ENCODE measurements at places on chromosomes 5 and 9.

GRCh38 chr5:143488381-143488780 is 84.9 kb upstream of the NR3C1 start:
- DNase-seq = no peak

GRCh38 chr9:111451570-111451969 is 32.6 kb downstream of the ECPAS start:
- no peak for DNase-seq

DNA sequence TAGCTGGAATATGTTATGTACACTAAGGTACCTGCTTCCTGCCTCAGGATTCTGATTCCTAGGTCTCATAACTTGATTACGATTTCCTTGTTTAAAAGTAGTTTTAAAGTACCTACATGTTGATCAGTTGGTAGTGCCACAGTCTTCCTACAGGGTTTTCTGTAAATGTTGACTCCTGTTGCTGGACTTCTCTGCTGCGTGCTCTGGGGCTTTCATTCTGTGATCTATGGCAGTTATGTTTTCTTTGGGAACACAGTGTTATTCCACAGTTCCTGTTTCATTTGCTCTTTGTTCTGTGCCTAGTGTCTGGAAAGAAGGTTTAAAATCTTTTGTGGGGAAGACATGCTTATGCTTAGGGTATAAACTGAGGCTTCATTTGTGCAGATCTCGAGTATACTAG is 343.5 kb downstream of the PLK2 start:
- no peak for DNase-seq

DNA sequence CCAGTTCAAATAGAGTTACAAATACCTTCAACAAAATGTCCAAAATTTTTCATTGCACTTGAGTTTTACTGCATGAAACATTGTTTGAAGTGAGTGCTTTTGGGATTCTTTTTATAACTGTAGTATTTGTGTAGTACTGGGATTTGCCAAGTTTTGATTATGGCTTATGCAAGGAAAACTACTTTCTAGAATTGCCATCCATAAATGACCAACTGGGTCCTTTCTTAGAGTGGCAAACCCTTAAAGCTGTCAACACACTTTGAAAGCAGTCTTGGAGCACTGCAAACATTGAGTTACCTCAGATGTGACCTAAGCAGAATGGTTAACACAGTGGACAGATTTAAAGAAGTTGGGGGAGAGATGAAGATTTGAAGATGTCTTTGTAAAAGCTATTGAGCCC is 379.6 kb upstream of the ZNF608 start:
- DNase-seq = no peak

DNA sequence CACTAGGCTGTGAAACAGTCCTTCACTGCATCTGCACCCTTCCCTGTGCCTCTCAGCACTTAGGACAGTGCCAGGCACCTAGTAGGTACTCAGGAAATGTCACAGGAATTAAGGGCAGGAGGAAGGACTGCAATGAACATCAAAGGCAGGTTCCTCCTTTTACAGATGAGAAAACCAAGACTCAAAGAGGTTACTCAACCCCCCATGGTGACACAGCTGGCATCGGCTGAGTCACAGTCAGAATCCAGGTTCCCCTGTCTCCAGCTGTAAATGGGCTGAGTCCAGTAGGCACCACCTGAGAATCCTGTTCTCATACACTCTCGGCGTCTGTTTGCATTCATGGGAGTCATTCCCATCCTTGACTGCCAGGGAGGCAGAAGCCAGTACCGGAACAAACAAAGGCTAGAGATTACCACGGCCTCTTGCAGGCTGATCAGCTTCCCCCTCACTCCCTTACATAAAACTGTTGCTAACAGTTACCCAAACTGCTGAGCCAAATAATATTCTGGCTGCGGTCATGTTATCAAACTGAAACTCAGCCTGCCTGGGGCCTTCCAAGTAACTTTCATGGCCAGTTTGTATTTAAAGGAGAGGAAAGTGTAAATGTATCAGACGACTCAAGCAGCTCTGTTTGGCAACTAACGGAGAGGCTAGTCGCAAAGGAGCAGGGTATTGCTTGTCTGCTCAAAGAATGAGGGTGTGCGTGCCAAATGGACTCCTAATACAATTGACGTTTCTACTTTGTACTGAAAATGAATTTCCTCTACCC is 201.7 kb downstream of the PAPPA start:
- peak; percentile 42 for DNase-seq

GRCh38 chr5:10145923-10146401 is 103.7 kb downstream of the ATPSCKMT start:
- DNase-seq = peak; percentile 22

GRCh38 chr5:92492908-92493307 is 1088.1 kb downstream of the NR2F1-AS1 start:
- DNase-seq = no peak

- no peak for DNase-seq
Measured at GRCh38 chr9:89774858-89775370, 170.1 kb downstream of the GADD45G start.

GRCh38 chr5:179542170-179542569 is 8.2 kb upstream of the RUFY1 start:
- no peak for DNase-seq

DNA sequence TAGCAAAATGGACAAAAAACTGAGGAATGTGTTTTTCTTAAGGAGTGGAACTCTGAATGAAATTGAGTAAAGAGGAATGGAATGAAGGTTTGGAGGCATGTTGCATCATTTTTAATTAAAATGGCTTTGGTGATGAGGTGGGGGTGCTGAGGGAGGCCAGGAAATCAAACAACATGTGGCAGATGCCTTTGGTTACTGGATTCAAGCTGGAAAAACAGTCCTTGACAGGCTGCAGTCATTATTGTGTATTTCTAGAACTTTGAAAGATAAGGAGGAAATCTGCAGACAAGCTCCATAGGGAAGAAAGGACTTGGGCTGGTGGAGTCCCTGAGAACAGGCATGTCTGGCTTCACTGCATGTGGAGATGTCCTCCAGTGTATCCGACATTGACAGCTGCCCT is 203.5 kb upstream of the HAPLN1 start:
- no peak for DNase-seq

GRCh38 chr9:134698587-134699342 is 57.2 kb downstream of the COL5A1 start:
- no peak for DNase-seq

GRCh38 chr5:88854769-88855168 is 28.2 kb downstream of the MEF2C start:
- no peak for DNase-seq

DNA sequence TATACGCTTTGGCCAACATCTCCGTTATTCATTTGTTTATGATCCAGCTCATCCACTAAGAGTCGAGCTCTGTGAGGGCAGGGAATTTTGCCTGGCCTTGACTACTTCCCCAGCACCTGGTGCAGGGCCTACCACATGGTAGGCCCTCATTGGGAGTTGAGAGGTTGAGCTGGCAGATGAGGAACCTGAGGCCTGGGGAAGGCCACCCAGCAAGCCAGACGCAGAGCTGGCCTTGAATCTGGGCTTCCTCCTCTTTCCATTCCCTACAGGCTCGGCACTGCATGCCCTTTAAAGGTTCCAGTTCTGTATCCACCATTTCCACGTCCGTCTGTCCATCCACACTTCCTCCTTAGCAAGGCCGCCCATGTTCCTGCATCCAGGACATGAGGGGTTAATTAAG is 24.2 kb downstream of the KCNMB1 start:
- no peak for DNase-seq

DNA sequence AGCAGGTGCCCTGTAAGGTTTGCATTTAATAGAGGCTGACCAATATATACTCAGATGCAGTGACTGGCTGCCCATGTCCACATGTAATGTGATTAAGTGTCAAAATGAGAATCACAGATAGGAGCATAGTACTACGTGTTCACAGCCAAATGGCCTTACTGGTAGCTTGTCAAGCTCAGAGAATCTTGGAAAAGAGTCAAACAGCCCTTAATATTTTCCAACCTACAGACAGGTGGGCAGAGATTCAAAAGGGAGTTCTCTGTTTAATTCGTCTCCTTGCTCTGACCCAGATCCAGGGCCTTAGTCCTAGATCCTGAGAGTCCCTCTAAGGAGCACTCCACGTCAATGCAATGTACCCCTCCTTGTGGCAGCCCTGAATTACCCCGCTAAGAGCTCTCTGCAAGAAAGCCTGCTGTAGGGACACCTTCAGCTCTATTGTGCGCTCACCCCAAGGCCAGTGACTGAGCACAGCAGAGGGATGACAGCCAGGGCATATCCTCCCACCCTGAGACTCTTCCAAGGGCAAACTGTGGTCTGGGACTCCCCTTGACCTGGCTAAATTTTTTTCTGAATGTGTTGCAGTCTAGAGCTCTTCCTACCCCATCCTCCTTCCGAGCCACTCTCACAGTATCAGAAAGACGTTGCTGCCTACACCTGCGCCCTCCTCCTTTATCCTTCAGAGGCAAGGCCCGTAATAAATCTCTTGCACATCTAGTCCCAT is 159.2 kb downstream of the SNCAIP start:
- DNase-seq = no peak

DNA sequence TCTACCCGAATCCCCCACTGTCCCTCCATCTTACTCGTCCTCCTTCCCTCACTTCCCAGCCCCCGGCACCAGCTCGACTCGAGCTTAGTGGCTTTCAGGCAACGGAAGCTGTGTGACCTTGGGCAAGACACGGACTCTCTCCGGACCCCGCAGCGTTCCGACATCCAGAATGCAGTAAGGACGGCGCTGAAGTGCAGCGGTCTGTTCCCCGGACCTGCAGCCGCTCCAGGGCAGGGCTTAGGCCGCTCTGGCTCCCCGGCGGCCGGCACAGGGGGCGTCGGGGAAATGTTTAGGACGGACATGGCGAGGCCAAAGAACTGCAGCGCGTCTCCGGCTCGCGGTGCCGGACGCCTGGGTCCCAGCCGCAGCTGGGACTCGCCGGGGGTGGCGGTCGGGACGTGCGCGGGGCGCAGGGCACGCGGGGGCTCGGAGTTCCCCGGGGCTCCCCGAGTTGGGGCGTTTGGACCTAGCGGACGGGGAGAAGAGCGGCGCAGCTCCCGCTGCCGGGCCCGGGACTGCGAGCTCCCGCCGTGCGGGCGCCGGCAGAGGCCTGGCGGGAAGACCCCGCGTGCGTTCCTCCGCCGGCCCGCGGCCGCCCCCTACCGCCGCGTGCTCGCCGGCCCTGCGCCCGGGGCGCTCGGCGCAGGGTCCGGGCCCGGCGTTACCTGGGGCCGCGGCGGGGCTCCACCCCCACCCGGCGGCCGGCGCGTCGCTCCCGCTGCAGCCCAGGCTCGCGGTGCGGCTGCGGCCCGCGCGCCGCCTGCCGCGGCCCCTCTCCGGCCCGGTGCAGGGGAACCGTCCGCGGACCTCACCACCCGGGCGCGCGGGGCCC is 5.6 kb upstream of the RNF44 start:
- DNase-seq = no peak

DNA sequence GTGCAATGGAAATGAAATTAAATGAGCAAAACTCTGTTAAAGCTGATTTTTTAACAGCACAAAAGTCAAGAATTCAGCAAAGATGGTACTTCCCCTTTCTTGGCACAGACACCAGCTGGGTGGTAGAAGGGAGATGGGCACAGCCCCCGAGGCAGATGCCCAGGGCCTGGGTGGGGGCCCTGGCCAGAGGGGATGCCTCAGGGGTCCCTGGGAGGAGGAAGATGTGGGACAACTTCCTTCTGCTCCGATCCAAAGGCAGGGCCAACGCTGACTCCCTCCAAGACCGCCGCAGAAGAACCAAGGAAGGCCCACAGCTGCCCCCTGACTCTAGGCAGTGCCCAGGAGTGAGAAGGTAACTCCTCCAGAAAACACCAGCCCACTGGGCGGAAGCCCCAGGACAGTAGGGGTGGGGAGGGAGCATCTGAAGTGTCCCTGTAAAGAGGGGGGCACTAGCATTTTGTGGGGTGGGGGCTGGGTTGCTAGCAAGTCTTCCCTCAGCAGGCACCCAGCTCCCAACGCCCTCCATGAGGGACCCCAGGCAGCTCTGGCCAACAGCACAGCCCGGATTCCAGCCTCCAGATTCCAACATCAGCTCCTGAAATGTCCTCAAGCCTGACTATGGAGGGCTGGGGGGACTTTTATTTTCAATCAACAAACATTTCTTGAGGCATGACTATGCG is 4.9 kb downstream of the NACC2 start:
- no peak for DNase-seq

- peak; percentile 23 for DNase-seq
Measured at GRCh38 chr9:108972626-108973209, 38.5 kb downstream of the ABITRAM start.

GRCh38 chr5:63919763-63920478 is 42.3 kb downstream of the HTR1A start:
- DNase-seq = no peak

DNA sequence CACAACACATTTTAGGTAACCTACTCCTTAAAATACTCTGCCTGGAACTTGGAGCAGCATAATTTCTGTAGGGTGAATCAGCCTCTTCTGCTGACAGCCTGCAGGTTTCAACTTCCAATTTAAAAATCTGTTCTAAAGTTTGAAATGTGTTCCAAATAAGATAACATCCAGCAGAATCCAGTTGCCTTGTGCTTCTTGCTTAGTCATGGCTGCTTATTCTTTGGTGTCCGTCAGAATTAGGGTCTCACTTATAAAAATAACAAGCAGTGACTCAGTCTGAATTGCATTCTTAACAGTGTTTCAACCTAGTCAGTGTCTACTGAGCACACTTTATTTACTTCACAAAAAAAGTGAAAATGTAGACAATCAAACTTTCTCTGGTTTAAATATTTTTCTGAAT is 3.7 kb downstream of the CDH6 start:
- no peak for DNase-seq

GRCh38 chr5:37902323-37902722 is 62.5 kb upstream of the GDNF start:
- DNase-seq = no peak

DNA sequence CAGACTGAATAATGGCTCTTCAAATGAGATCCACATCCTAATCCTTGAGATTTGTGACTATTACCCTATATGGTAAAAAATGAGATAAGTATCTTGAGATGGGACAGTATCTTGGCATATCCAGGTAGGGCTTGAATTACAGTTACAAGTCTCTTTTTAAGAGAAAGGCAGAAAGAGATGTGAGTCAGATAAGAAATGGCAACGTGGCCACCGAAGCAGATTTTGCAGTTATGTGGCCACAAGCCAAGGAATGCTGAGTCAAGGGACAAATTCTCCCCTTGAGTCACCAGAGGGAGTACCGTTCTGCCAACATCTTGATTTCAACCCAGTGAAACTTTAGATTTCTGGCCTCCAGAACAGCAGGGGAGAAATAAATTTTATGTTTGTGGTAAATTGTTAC is 1983.0 kb upstream of the C9orf72 start:
- no peak for DNase-seq

GRCh38 chr5:148214665-148215185 is 11.9 kb downstream of the SPINK6 start:
- DNase-seq = no peak

DNA sequence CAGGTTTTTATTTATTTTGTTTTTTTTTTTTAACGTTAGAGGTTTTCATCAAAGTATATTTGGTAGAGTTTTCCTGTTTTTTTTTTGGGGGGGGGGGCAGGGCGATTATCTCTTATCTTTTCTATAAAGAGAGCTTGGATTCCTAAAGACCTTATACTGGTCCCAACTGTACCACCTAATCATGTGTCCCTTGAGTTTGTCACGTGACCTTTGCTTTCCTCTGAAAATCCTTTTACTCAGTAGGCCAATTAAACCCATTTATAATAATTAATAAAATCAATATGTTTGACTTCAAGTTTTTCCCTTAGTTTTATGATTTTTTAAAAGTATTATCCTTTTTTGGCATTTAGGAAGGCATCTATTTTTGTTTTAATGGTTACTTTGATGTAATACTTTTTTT is 286.4 kb downstream of the AOPEP start:
- DNase-seq = no peak

GRCh38 chr9:78707481-78707991 is 410.6 kb downstream of the PSAT1 start:
- DNase-seq = peak; percentile 51

GRCh38 chr9:21043841-21044240 is 12.4 kb upstream of the HACD4 start:
- no peak for DNase-seq

All from foreskin melanocyte (primary cell).